ENCODE measurements at places on chromosomes 16 and 17.

GRCh38 chr17:20989991-20990855 is 52.6 kb downstream of the USP22 start:
- no peak for DNase-seq

GRCh38 chr17:45022288-45022648 is 29.2 kb downstream of the DCAKD start:
- DNase-seq: no peak

- DNase-seq: no peak
Measured at GRCh38 chr17:4516735-4517134, 18.1 kb downstream of the SPNS2 start.

- DNase-seq: peak; percentile 68
Measured at GRCh38 chr17:27601069-27601974, 29.7 kb upstream of the LGALS9 start.

- DNase-seq: no peak
Measured at GRCh38 chr17:78475211-78475610, 96.8 kb downstream of the PGS1 start.

- no peak for DNase-seq
Measured at GRCh38 chr17:82446649-82447048, 3.9 kb downstream of the CYBC1 start.

GRCh38 chr17:2093349-2093748 is 38.4 kb downstream of the HIC1 start:
- DNase-seq: no peak

DNA sequence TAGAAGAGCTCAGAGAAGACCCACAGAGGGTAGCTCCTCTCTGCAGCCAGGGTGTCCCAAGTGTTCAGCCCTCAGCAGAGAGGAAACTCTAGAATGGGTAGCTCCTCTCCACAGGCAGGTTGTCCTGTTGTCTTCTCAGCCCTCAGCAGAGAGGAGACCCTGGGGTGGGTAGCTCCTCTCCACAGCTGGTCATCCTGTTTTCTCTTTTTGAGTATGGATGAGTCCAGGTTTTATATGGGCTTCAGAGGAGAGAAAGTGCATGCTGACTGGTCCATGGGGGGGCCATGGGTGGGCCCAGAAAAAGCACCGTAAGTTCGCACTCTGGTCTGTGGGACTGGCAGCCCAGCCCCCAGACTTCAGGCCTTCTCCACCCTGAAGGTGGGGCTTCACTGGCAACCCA is 48.4 kb downstream of the ESRP2 start:
- DNase-seq: no peak

DNA sequence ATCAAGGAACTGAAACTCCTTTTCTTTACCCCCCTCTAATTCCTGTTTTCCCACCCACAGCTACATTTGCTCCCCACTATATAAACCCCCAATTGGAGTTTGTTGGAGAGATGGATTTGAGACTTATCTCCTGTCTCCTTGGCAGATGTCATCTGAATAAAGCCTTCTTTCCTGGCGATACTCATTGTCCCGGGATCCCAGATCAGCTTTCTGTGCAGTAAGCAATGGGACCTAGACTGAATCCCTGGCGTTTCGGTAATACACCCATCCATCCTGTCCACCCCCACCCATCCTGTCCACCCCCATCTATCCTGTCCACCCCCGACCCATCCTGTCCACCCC is 22.2 kb downstream of the QPRT start:
- no peak for DNase-seq

- DNase-seq: no peak
Measured at GRCh38 chr16:19482291-19482690, 39.6 kb downstream of the GDE1 start.

- DNase-seq: no peak
Measured at GRCh38 chr16:87212026-87212425, 105.2 kb downstream of the C16orf95 start.

- peak; percentile 68 for DNase-seq
Measured at GRCh38 chr17:34998205-34998604, 17.9 kb downstream of the LIG3 start.

DNA sequence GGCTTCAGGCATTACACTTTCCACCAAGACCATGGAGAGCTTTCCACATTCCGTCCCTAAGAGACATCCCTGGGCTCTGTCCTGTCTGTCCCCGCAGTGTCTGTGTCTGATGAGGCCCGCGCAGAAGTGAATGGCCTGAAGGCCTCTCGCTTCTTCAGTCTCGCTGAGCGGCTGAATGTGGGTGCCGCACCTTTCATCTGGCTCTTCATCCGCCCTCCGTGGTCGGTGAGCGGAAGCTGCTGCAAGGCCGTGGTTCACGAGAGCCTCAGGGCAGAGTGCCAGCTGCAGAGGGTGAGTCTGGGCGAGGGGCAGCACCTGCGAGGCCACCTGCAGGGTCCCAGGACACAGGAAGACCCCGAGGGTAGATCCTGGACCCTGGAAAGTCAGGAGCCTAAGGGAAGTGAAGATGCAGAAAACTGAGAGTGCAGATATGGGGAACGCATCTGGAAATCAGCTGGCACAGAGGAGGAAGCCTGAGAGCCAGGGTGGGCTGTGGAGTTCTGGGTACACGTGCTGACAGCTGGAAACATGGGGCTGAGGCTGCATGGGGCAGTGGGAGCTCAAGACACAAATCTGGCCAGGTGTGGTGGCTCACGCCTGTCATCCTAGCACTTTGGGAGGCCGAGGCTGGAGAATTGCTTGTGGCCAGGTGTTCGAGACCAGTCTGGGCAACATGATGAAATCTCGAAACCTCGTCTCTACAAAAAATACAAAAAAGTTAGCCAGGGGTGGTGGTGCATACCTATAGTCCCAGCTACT is 8.0 kb downstream of the CCNF start:
- DNase-seq: no peak

GRCh38 chr16:74296104-74296431 is 546 bp upstream of the PSMD7 start:
- DNase-seq: no peak

GRCh38 chr16:83913245-83913633 is 14.3 kb downstream of the MLYCD start:
- DNase-seq: no peak

DNA sequence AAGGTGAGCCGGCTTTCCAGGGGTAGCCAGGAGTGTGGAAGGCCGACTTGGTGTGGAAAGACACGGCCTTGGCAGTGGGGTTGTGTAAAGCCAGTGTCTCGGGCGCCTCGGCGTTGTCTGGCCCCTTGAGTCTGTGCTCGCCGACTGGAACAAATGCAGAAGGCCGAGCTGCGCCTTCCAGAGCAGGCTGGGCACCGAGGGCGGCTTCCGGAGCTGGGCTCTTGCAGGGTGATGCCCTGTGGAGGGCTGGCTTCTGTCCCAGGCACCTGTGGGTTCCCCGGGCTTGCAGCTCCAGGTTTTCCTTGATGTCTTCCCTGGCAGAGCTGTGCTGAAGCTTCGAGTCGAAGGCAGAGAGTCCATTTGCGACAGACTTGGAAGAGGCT is 8.0 kb downstream of the ZNF750 start:
- no peak for DNase-seq

- no peak for DNase-seq
Measured at GRCh38 chr17:56937687-56938086, 23.2 kb downstream of the COIL start.

GRCh38 chr17:31693433-31694220 is 165.4 kb downstream of the COPRS start:
- no peak for DNase-seq

- DNase-seq: no peak
Measured at GRCh38 chr17:21814776-21815175, 122.5 kb downstream of the KCNJ18 start.

DNA sequence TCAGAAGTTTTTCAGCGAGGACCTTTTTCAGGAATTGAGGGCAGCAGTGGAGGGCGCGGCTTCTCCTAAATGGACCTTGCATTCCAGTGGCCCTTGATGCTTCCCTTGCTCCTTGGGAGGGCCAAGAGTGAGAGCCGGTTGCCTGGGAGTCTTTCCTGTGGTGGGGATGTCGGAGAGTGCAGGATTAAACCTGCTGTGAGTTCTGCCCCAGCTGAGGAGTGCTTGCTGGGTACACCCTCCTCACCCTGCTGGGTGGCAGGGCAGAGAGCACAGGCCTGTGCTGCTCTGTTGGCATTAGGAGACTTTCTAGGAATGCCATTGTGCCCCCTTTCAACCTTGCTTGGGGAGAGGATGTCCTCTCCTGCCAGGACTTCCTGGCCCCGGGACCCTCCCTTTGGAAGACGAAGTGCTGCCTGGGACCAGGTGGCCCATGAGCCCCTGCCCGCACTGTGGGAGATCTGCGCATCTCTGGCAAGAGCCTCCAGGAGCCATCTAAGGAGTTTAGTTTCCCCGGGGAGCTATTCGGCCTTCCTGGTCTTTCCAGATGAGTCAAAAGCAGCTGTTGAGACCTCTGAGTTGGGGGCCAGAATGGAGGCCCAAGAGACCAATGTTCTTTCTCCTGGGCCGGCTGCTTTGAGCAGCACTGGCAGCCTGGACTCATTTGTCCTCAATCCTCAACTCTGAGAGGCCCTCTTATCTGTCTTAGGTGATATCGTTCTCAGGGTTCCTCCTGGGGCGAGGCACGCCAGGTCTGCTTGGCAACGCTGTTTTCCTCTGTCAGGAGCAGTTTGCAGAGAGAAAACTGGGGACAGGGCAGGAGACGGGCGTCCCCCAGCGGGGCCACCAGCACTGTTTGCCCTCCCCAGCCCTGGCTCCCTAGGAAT is 5.6 kb downstream of the LLGL2 start:
- DNase-seq: no peak

- no peak for DNase-seq
Measured at GRCh38 chr17:12463102-12463501, 202.6 kb upstream of the MYOCD start.

DNA sequence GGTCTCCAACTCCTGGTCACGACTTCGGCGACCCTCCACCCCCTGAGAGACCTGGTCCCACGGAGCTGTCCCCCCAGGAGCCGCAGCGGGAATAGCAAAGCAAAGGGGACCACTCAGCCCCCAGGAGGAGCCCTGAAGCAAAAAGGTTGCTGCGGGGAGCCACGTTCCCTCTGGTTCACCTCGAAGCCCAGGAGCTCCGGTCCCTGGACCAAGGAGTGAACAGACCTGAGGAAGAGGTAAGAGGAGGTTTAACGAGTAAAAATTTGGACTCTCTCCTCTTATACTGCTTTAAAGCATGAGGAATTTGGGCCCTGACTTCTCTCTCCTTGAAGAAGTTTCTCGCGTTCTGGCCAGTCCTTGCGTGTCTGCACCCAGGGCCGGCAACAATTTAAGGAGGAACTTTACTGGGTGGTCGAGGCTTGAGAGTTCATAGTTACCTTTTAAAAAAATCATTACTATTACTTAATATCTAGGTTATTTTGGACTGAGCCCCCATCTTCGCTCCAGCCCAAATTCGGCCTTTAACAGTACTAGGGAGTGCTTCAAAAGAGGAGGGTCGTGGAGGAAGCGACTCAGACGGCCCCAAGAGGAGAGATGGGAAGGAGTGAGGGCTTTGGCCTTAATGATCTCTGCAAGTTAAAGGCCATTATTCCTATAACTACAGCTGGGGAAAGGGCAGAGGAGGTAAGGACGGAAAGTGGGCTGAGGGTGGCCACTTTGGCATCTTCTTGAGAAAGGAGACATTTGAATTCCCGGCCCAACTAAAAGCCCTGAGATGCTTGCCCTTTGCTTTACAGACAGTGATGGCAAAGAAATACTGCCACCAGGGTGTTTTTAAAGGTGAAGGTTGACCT is 16.9 kb upstream of the HOXB9 start:
- DNase-seq: no peak

GRCh38 chr17:39099663-39100286 is 51.7 kb downstream of the PLXDC1 start:
- no peak for DNase-seq

DNA sequence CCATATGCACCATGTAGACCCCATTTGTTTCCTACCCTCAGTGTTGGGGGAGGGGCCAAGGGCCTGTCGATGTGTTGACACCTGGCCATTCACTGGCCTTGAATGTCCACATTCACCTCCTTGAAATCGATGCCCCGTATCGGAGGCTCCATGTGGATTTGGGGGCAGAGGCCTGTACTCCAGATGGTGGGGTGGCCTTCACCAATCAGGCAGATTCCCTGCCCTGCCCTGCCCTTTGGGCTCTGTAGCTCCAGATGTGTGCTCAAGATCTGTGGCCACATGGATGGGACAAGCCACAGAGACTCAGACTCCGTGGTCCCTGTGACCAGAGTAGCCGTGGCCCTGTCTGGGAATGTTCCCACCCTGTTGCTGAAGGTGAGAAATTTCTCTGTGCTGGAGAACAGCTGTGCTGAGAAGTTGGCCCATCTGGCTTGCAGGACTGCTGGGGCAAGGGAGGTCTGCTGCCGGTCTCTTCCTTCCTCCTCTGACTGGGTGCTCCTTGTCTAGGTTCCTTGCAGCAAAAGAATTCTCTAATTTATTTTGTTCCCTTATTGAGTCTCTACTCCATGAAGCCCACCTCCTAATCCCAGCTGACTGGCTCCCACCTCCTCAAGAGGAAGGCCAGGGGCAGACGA is 221.3 kb downstream of the SEC14L1 start:
- DNase-seq: no peak

GRCh38 chr17:32276171-32276601 is 10.6 kb downstream of the RHBDL3 start:
- no peak for DNase-seq

GRCh38 chr17:78761789-78762406 is 20.2 kb downstream of the CYTH1 start:
- no peak for DNase-seq

DNA sequence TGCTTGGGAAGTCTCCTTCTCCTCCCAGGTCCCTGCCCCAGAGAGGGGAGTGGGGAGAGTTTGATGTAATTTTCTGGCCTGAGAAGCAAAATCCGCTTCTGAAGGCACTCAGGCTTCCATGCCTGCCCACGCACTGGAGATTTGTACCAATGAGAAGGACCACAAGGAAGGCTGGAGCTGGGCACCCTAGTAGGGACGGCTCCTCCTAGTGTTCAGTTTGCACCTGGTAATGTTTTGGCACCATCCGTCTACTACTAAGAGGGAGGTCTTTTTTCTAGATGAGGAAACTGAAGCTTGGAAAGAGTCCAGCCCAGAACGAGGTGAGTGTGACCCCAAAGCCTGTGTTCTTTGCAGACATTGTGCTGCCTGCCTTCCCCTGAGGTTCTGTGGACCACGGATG is 83.6 kb upstream of the NLRP1 start:
- no peak for DNase-seq

DNA sequence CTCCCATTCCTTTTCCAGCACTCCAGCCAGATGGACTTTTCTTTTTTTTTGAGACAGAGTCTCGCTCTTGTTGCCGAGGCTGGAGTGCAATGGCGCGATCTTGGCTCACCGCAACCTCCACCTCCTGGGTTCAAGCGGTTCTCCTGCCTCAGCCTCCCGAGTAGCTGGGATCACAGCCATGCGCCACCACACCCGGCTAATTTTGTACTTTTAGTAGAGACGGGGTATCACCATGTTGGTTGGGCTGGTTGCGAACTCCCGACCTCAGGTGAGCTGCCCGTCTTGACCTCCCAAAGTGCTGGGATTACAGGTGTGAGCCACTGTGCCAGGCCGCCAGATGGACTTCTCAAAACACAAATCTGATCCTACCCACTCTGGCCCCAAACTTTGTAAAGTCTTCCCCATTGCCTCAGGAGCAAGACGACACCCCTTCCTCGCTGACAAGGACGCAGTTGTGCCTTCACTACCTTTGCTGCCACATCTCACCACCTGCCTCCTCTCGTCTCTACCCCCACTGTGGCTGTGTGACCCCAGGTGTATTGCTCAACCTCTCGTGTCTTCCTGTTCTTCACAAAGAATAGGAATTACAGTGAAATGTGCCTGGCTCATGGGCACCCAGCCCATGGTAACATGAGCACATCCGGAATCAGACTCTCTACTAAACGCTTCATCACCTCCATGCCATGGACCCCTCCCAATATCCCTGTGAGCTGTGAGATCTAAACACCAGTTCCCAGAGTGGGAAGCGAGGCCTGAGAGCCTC is 3.7 kb upstream of the BANP start:
- DNase-seq: no peak
